Erythroblast (primary cell): ENCODE measurements at places on chromosomes 5 and 9.

GRCh38 chr9:23539311-23539710, 286.7 kb downstream of the ELAVL2 start:
- DNase-seq = no peak

DNA sequence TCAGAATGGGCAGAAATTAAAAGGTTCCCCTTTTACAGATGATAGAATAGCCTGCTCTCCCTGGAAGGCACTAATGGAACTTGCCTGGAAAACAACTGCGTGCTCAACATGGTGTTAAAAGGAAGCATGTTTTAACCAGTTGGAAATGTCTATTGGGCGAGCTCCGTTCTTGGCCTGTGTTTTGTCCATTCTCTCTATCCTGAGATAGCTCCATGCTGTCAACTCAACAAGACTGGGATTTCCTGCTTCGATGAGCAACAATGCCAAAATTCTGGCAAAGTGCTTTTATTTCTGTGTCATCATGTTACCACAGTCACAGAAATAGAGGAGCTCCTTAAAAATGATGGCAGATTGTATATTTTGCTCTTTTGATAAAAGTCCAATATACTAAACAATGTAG, 198.3 kb downstream of the PLK2 start:
- no peak for DNase-seq

- DNase-seq = no peak
These were observed 21.1 kb upstream of the TMEM174 start for GRCh38 chr5:73151766-73152410.

GRCh38 chr5:145975361-145976066, 39.1 kb downstream of the SH3RF2 start:
- DNase-seq = peak; percentile 10

DNA sequence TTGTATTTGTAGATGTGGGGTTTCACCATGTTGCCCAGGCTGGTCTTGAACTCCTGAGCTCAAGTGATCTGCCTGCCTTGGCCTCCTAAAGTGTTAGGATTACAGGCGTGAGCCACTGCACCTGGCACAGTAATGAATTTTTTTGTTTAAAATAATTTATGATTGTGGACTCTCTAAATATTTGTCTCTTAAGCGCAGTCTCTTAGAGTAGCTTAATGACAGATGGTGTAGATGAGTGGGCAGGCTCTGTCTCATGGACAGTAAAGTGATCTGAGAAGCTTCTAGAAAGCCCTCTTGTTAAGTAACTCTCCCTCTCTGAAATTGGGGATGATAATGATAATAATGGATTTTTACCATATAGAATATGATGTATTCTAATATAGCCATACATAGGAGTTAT, 47.5 kb upstream of the KIAA1958 start:
- DNase-seq = no peak

- DNase-seq = no peak
These were observed 396.5 kb downstream of the ZNF608 start for GRCh38 chr5:124349931-124350330.

DNA sequence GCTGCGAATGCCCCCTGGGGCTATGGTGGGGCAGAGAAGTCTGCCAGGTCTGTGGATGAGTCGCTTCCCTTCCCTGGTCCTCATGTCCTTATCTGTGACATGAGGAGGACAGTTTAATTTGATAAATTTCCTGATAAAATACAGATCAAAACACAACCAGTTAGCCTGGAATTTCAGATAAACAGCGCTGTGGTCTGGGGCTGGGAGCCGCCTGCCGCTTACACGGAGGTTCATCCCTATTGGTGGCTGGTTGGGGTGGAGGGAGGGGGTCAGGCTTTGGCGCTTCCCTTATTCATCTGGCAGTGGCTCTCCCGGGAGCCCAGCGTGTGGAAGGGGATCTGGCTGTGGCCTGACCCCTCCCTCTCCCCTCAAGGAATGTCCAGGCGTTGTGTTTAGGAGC, 17.9 kb downstream of the CRB2 start:
- DNase-seq = peak; percentile 64

GRCh38 chr5:64615895-64616294, 74.4 kb upstream of the SHISAL2B start:
- no peak for DNase-seq

DNA sequence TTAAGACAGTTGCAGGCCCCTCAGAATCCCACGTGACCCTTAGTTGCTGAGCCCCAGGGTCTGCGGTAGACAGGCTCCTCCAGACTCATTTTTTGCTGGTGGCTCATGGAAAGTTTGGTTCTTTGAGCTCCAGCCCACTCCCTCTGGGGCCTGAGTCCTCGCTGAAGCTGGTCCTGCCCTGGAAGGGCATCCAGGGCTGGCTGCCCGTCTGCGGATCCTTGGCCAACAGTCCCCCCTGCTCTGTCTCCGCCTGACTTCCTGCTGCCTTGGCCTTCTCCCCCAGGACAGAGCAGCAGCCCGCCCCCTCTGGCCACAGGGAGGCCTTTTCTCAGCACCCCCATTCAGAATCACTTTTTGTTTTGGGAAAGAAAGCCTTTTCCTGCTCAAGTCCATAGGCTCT, 24.4 kb downstream of the SLC6A7 start:
- no peak for DNase-seq

DNA sequence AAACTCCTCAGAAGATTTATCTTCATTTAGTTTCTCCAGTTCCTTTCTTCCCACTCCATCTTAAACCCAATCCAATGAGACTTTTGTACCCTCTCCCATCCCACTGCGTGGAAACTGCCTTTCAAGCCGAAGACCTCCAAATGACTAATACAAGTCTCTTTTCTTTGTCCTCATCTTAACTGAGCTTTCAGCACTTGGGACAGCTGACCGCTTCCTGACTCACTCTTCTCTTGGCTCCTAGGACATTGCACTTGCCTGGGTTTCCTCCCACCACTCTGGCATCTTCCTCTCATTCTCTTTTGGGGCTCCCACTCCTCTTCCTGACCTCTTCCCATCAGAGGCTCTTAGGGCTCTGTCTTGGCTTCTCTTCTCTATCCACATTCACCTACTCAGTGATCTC, 243.7 kb downstream of the HSPA4 start:
- DNase-seq = no peak
